ENCODE measurements at places on chromosomes 11 and 22.

GRCh38 chr22:24107661-24108060 is 73.6 kb upstream of the SUSD2 start:
- H3K27ac ChIP-seq: no peak overlapping the region
- H3K4me1 ChIP-seq: no peaks in the 10 kb centered on the region
- no peak overlapping the region for H3K4me3 ChIP-seq
- no peaks in the 10 kb centered on the region for H3K27me3 ChIP-seq

GRCh38 chr11:70204466-70204799 is 1.3 kb downstream of the FADD start:
- no peaks in the 10 kb centered on the region for H3K27me3 ChIP-seq
- peaks cover 16% of the 10 kb centered on the region for H3K36me3 ChIP-seq
- H3K27ac ChIP-seq: peak overlapping the region; percentile 82
- peak overlapping the region; percentile 97 for H3K4me3 ChIP-seq
- peaks cover 53% of the 10 kb centered on the region for H3K4me1 ChIP-seq

DNA sequence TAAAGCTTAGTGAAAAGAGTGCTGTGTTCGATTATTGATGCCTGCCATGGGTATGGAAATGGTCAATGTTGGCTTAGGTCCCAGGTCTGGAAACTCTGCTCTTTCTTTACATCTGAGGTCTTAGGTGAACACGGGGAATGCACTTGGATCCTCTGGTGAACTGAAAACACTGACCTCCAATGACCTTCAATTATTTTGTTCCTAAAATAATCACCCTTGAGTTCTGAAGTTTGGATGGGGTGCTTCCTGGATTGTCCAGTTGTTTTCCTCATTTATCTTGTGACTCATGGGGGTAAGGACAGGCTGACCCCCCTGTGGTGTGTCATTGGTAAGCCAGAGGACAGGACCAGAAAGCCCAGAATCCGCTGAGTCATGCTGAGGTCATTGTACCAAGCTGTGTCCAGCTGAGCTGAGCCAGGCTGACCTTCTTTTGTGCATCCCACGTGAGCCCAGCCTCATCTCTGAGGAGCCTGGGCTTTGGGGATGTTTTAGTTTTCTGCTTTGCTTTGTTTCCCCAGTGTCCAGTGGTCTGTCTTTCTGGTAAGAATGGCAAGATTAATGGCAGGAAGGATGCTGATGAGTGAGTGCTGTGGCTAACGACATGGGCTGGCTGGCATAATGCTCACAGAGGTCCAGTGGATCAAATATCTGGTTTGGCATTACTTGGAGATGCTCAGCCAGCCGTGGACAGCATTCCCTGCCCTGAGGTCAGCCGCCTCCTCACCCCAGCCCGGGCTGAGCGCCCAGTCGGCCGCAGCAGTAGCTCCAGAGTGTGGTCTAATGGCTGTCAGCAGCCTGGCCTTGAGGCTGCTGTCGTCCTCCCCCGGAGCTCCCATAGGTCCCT is 35.6 kb downstream of the AMPD3 start:
- H3K4me3 ChIP-seq: no peak overlapping the region
- no peak for DNase-seq
- peaks cover 56% of the 10 kb centered on the region for H3K4me1 ChIP-seq
- H3K27ac ChIP-seq: peak overlapping the region; percentile 99

- peak overlapping the region; percentile 89 for H3K27ac ChIP-seq
- H3K36me3 ChIP-seq: peaks cover 19% of the 10 kb centered on the region
- DNase-seq: peak; percentile 78
Measured at GRCh38 chr22:32407312-32407711, 4.7 kb downstream of the RTCB start.

GRCh38 chr22:46104170-46104880 is 46.0 kb upstream of the PPARA start:
- H3K4me1 ChIP-seq: no peaks in the 10 kb centered on the region
- no peak overlapping the region for H3K27ac ChIP-seq
- H3K27me3 ChIP-seq: no peaks in the 10 kb centered on the region
- H3K4me3 ChIP-seq: no peak overlapping the region
- no peak for DNase-seq

GRCh38 chr22:36862251-36863242 is 1.7 kb downstream of the NCF4 start:
- peak; percentile 33 for DNase-seq
- peak overlapping the region; percentile 88 for H3K27ac ChIP-seq
- H3K4me1 ChIP-seq: peaks cover 60% of the 10 kb centered on the region
- peaks cover 36% of the 10 kb centered on the region for H3K36me3 ChIP-seq
- no peaks in the 10 kb centered on the region for H3K27me3 ChIP-seq

- DNase-seq: no peak
- no peaks in the 10 kb centered on the region for H3K4me1 ChIP-seq
- H3K27me3 ChIP-seq: peaks cover 38% of the 10 kb centered on the region
- no peaks in the 10 kb centered on the region for H3K36me3 ChIP-seq
- H3K27ac ChIP-seq: no peak within 1 kb of the TSS
Measured at GRCh38 chr11:62269654-62270278, at the start of gene SCGB2A2. Gene SCGB2A2 (plus strand): TSS chr11:62270158. CDS start chr11:62270217, 59 bp downstream.

DNA sequence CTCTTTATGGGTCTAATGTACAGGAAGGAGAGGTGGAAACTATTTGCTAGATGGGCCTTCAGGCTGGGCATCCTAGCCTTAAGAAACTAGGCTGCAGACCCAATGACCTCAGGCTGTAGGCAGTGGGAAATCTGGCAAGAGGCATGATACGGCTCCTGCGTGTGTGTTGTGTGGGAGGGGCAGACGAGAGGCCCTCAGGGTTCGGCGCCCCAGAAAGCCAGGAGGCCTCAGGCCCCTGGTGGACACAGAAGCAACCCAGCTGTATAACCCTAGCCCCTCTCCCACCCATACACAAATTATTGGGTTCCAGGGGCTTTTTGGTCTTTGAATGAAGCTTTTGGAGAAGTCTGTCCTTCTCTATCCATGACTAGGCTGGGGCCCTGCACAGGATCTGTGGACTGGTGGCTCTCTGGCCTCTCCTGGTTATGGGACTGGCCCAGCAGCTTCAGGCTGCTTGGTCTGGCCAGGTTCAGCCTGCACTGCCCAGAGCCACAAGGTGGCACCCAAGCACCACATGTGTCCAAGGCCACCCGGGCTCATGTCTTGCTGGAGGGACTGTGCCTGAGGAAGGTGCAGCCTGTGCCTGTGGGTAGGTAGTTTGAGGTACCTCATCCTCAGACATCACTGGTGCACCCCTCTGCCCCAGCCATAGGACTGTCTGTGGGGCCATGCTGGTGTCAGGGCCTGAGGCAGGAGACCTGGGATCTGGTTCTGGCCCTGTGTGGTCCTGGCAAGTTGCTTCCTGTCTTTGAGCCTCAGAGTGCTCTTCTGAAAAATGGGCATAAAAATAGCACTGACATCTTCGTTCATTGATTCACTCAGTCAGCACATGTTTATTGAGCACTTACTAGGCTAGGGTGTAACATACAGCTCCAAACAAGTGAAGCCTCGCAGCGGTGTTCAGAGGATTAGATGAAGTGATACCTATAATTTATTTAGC is 87.5 kb downstream of the RRM1 start:
- H3K4me3 ChIP-seq: no peak overlapping the region
- H3K36me3 ChIP-seq: no peaks in the 10 kb centered on the region
- no peak overlapping the region for H3K27ac ChIP-seq
- H3K4me1 ChIP-seq: no peaks in the 10 kb centered on the region

DNA sequence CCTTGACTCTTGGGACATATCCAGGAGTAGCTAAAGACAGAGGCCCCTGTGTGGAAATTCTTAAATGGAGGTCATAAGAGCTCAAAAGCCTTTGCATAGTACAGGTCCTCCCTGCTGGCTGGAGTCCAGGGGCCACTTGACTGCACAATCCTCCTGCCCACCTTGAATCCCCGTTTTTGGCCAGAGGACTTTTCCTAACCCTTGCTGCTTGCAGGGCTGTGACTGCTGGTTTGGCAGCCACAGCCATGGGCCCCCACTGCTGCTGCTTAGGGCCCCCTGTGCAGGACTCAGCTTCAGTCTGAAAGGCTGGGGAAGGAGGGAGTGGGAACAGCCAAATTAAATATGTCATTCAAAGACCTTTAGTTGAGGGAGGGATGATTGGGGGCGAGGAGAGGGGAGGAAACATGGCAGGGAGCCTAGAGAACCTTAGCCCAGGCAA is 33.4 kb downstream of the ARHGAP1 start:
- no peak overlapping the region for H3K27ac ChIP-seq
- H3K36me3 ChIP-seq: peaks cover 30% of the 10 kb centered on the region
- H3K27me3 ChIP-seq: no peaks in the 10 kb centered on the region
- H3K4me3 ChIP-seq: no peak overlapping the region
- DNase-seq: no peak

- peaks cover 4% of the 10 kb centered on the region for H3K4me1 ChIP-seq
- H3K27ac ChIP-seq: peak overlapping the region; percentile 25
- peaks cover 8% of the 10 kb centered on the region for H3K27me3 ChIP-seq
- no peaks in the 10 kb centered on the region for H3K36me3 ChIP-seq
Measured at GRCh38 chr22:38034278-38034882, 22.8 kb upstream of the PICK1 start.

GRCh38 chr11:117037279-117037974 is 60.8 kb downstream of the SIK3 start:
- no peaks in the 10 kb centered on the region for H3K36me3 ChIP-seq
- H3K27me3 ChIP-seq: no peaks in the 10 kb centered on the region
- H3K27ac ChIP-seq: peak overlapping the region; percentile 71
- peaks cover 69% of the 10 kb centered on the region for H3K4me1 ChIP-seq

DNA sequence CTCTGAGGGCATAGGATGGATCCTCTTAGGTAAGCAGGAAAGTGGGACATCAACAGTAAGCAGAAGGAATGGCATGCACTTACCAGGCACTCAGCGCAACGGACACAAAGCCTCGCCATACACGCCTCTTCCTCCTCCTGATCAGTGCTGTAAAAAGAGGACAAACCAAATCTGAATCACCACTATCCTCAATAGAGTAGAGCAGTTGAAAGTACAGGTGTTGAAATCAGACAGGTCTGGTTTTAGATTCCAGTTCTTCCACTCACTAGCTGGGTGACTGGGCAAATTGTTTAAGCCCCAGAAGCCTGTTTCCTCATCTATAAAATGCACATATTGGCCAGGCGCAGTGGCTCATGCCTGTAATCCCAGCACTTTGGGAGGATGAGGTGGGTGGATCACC is 8.6 kb upstream of the JAML start:
- peaks cover 17% of the 10 kb centered on the region for H3K4me1 ChIP-seq
- peaks cover 24% of the 10 kb centered on the region for H3K36me3 ChIP-seq
- H3K27me3 ChIP-seq: no peaks in the 10 kb centered on the region
- no peak overlapping the region for H3K27ac ChIP-seq
- no peak for DNase-seq

DNA sequence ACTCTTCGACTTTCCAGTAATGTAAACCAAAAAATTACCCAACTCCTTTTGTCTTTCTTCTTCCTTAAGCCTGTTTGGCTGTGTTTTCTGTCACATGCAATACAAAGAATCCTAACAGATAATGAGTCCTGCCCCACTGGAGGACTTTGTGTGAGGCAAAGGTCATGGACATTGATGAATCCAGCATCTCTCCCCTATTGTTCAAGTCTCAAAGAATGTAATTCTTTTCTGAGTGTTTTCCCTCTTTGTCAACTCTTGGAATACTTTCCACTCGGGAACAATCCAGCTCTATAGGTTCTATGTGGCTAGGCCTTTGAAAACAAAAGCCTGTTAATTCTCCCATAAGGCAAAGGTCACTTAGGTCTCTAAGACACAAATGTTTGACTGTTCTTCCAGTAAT is 100.7 kb downstream of the FAR1 start:
- no peak overlapping the region for H3K27ac ChIP-seq
- DNase-seq: no peak
- peaks cover 6% of the 10 kb centered on the region for H3K4me1 ChIP-seq
- no peak overlapping the region for H3K4me3 ChIP-seq

GRCh38 chr22:36442506-36443197 is 38.8 kb downstream of the TXN2 start:
- H3K4me3 ChIP-seq: no peak overlapping the region
- no peaks in the 10 kb centered on the region for H3K27me3 ChIP-seq
- H3K36me3 ChIP-seq: no peaks in the 10 kb centered on the region
- no peak overlapping the region for H3K27ac ChIP-seq
- no peak for DNase-seq

DNA sequence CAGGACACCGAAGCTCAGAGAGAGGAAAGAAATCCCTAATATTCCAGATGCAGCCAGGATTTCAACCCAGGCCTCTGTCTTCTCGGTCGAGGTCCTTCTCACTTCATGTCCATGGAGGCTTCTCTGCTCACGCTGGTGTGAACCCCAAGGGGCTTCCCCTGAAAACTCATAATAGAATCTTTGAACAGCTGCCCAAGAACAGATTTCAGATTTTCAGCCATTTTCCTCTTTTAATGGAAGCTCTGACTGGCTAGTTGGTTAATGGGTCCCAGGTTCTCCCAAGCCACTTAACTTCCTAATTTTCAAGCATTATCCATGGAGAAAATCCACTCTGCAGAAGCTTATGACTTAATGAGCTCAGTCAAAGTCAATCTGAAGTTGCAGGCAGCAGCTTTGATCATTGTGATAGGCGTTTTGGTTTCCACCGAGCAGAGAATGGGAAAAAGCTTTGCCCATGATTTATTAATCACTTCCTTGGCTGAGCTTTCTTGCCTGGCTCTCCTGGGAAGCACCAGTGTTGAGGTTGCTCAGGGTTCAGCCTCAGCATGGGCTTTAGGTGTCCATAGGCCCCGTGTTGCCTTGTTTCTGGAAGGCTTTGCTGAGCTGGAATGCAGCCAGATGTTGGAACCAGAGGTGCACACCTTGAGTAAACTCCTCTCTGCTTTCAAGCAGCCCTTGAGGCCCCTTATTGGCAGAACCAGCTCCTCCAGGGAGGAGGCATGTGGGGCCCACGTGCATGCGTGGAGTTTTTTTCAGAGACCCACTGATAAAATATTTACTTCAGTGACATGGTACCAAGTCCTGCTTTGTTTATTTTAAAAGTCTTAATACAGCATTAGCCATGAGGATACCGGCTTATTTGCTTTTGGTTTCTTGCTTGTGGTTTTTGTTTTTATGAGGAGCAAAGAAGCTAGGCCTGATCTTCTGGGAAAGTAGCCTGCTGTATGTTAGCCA is 25.5 kb downstream of the LDLRAD3 start:
- H3K36me3 ChIP-seq: no peaks in the 10 kb centered on the region
- DNase-seq: no peak
- no peaks in the 10 kb centered on the region for H3K27me3 ChIP-seq

- no peak for DNase-seq
- no peaks in the 10 kb centered on the region for H3K36me3 ChIP-seq
- H3K4me1 ChIP-seq: no peaks in the 10 kb centered on the region
- no peak overlapping the region for H3K27ac ChIP-seq
- H3K4me3 ChIP-seq: no peak overlapping the region
Measured at GRCh38 chr11:29328961-29329441, 687.8 kb downstream of the KCNA4 start.

DNA sequence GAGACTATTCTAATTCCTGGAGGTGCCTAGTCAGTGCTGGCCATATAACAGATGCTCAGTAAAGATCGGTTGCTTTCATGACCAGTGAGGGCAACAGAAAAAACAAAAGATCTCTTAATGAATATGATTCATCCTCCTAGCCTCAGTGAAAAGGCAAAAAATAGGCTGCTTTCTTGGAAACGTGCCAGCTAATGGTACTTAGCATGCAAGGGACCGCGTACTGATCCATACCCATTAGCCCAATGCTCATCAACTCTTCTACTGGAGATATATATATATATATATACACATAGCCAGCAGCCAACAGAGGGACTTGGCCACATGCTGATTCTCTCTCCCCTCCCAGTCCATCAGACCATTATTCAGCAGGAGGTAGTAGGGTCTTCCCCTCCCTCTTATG is 320.4 kb downstream of the KIRREL3 start:
- DNase-seq: no peak
- no peak overlapping the region for H3K4me3 ChIP-seq
- H3K4me1 ChIP-seq: no peaks in the 10 kb centered on the region
- peaks cover 5% of the 10 kb centered on the region for H3K27me3 ChIP-seq
- H3K27ac ChIP-seq: no peak overlapping the region
- no peaks in the 10 kb centered on the region for H3K36me3 ChIP-seq

Measured in naive B cell (primary cell).